ENCODE measurements at places on chromosomes 3 and 15.

- DNase-seq = no peak
Measured at GRCh38 chr3:134931045-134931785, 136.2 kb downstream of the EPHB1 start.

GRCh38 chr3:193742628-193743027 is 149.6 kb downstream of the OPA1 start:
- DNase-seq = no peak

- no peak for DNase-seq
Measured at GRCh38 chr15:83567318-83567717, 86.6 kb upstream of the ADAMTSL3 start.

- DNase-seq = no peak
Measured at GRCh38 chr3:74897006-74897405, 282.5 kb upstream of the CNTN3 start.

DNA sequence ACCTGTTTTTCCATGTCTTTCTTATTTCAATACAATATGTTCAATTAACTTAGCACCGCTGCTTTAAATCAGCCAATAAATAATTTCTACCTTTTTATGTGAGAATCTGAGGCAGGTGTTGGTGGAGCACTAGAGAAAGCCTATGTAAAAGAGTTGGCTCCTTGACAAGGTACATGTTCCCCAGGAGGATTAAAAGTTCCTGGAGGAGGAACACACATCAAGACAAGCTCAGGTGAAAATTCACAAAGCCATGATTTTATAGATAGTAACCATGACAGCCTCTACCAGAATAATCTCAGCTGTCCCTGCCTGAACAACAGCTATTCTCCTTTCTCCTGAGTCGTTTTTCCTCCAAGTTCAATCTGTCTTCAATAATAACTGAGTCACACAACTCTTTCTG is 3.4 kb upstream of the ZBED2 start:
- no peak for DNase-seq

DNA sequence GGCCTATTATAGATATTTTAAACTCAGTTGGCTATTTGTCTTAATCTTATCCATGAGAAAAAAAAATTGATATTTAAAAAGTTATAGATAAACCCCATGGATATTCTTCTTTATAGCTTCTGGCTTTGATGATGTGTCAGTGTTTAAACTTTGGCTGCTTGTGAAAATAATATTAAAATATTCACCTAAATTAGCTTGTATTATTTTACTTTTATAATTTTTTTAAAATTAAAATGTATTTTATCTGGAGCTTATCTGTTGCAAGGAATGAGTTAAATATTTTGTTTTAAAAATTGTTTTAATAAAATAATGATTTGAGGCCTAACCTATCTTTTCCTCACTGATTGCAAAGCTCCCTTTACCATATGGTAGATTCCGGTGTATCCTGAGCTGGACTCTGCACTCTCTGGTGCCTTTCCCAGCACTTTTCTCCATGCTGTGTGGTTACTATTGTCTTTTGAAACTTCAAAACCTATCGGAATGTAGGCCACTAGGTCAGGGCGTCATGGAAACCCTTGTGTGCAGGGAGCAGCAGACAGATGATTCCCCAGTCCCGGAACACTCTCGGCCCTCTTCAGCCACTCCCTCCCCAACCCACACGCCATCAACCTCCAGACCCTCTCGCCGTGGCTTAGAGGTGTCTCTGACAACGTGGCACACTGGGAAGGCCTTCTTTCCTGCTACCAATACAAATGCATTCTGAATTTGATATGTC is 252.3 kb upstream of the ATP10A start:
- no peak for DNase-seq

GRCh38 chr15:73981761-73982221 is 10.3 kb downstream of the STOML1 start:
- DNase-seq = no peak

- no peak for DNase-seq
Measured at GRCh38 chr3:13028010-13028821, 45.0 kb downstream of the IQSEC1 start.

- DNase-seq = no peak
Measured at GRCh38 chr3:174089592-174089991, 692.0 kb downstream of the NLGN1 start.

- no peak for DNase-seq
Measured at GRCh38 chr15:89088605-89089315, 504 bp downstream of the ABHD2 start.

DNA sequence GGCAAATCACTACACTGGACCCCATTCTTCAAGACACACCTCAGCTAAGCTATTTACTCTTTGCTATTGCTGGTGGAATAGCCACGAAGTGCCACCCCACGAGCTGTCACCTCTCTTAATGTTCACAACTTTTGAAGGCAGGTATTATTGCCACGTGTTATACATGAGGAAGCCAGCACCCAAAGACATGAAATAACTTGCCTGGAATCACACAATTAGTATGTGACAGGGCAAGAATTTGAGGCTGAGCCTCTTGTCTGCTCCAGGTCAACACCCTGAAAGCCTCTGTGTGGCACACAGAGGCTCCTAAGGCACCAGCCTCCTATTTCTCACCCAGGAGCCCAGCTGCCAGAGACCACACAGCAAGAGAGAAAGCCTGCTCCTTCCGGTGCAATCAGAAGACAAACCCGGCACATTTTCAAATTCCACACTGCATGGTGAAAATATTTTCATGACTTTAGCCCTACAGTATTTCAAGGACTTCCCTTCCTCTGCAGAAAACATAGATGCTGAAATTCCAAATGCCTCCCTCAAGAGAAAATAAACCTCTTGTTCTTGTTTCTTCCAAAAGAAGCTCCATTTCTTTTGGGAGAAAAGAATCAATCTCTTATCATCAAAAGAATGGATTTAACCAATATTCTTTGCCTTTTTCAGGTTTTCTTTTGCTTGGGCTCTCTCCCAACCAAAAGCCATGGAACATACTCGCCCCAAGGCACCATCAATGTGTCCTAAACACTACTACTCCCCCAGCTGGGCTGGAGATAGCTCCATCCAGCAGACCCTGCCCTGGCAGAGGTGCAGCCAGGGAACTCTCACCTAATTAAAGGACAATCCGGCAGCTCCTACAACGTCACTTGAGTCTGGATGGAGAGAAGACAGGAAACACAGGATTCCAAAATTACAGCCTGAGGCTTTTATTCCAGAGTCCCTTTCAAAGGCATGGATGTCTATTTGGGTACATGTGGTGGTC is 84.7 kb upstream of the THBS1 start:
- no peak for DNase-seq

DNA sequence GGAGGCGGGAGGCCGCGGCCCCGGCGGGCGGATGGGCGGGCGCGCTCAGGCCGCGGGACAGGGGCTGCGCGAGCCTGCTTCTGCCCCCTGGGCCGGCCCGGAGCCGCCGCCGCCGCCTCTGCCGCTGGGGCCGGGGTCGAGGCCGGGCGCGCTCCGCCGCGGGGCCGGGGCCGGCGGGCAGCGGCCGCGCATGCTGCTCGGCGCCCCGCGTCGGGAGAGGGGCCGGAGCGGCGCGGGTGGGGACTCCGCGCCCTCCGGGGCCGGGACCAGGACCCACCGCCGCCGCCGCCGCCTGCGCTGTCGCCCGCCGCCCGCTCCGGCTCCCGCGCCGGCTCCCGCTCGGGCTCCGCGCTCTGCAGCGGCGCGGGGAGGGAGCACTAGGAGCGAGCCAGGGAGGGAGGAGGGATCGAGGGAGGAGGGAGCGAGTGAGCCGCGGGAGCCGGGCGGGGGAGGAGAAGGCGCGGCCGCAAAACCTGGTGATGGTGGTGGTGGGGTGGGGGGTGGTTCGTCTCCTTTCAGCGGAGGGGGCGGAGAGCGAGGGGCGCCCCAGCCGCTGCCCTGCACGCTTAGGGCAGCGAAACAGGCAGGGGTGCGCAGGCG is at the start of gene LINGO1:
TSS of gene LINGO1 (minus strand) at position 379 of the 600 bp plus-strand sequence. CDS start 597 bp downstream, outside the sequence.
- DNase-seq = no peak

- peak; percentile 64 for DNase-seq
Measured at GRCh38 chr15:70258369-70259027, 160.8 kb upstream of the TLE3 start.

GRCh38 chr15:68719672-68720071 is 101.0 kb downstream of the ANP32A start:
- DNase-seq = no peak

DNA sequence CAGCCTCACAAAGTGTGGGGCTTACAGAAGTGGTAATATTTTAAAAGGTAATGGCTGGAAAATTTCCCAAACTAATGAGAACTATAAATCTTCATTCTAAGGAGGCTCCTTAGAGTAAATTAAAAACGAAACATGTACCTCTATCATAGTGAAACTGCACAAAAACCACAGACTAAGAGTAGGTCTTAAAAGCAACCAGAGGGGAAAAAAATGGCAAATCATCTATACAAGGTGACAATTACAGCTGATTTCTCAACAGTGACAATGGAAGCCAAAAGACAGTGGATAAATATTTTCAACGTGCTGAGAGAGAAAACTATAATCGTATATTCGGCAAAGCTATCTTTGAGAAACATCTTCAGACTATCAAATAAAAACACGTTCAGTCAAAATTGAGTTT is 20.6 kb downstream of the HEG1 start:
- no peak for DNase-seq

DNA sequence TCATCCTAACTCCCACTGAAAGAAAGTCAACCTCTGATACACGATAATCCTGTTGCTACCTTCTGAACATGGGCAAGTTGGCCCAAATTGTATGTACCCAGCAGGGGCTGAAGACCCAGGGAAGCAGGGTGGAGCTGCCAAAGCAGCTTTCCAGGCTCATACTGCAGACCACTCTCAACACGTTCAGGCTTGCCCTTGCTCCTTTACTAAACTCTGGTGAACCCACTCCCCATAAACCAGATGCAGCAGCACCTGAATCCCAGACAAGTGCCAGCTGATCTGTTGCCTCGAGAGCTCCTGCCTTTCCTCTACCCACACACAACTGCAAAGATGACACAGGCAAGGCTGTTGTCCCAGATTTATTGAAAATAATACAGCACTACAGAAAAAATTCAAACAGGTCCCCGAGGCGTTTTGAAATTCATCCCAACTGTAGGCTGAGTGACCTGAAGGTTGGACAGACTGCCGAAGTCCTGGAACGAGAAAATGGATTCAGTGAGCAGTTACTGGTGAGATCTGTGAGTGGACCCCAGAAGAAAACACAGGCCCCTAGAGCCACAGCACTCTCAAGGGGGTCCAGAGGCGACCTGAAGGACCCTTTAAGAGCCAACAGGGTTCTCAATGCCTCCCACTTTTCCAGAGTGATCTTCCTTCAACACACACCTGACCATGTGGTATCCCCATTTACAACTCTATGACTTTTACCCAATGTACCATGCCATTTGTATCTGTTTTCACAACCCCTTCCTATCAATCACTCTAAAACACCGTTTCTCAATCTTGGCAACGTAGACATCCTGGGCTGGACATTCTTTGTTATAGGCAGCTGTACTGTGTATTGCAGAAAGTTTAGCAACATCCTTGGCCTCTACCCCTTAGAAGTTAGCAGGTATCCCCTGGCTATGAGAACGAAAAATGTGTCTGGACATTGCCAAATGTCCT is 3.6 kb downstream of the RPS17 start:
- DNase-seq = no peak

GRCh38 chr15:57306161-57306943 is 70.0 kb upstream of the CGNL1 start:
- DNase-seq = peak; percentile 51

DNA sequence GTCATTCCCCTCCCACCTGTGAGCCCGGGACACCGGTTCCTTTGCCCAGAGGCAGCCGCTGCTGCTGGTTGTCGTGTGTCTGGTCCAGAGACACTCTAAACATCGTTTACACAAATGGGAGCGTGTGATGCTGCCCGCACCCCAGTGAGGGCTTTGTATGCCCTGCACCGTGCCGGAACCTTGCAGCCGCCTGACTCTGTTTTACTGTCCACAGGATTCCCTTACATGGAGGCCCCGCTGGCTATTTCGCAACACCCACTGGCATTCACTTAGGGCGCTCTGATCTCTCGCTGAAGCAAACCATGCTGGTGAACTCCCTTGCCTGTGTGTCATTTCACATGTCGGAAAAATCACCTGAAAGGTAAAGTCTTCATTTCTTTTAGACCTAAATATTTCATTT is 100.8 kb upstream of the SLC6A6 start:
- no peak for DNase-seq

DNA sequence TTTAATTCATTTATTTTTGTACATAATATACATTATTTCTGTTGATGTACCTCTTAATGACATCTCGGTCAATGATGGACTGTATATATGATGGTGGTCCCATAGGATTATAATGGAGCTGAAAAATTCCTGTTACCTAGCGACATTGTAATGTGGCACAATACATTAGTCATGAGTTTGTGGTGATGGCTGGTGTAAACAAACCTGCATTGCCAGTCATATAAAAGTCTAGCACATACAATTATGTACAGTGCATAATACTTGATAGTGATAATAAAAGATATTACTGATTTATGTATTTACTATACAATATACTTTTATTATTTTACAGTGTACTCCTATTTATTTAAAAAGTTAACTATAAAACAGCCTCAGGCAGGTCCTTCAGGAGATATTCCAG is 15.1 kb downstream of the TTC14 start:
- DNase-seq = no peak

DNA sequence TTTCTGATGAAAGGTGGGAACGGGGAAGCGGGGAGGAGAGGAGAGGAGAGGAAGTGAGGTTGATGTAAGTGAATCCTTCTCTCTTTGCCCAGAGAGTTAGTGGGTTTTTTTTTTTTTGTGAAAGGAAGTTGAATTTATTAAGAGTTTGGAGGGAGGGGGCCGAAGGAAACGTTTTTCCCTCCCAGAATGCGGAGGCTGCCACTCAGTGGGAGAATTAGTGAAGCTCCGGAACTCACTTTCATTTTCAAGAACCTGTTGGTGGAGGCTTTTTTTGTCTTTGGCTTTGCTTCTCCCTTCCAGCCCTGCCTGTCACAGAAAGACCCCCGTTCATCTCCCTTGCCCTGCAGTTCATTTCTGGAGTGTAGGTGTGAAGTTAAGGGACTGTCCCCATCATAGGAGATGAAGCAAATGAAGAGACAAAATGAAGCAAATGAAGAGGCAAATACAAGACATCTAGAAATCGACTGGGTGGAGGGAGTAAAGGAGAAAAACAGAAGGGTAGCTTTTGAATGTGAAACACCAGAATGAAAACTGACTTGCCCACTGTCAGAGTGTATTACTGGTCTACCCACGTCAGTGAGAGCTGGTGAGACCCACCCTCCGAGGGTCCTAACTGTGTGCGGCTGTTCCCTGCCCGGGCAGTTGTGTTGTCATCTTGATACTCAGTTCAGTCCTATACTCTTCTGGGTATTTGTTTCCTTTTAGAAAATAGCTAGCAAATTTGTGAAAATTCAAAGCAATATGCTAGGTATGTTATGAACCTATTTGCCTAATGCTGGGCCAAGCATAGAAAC is 91.5 kb downstream of the ITPR1 start:
- DNase-seq = no peak

- DNase-seq = no peak
Measured at GRCh38 chr15:48006031-48006511, 114.7 kb upstream of the SLC24A5 start.

- no peak for DNase-seq
Measured at GRCh38 chr3:156781310-156782230, 44.6 kb upstream of the LEKR1 start.

- no peak for DNase-seq
Measured at GRCh38 chr3:138786788-138787271, 47.9 kb downstream of the PIK3CB start.

Measured in stimulated activated CD8-positive, alpha-beta memory T cell treated with anti-CD3 and anti-CD28 coated beads, Interleukin-4, amount 100 ng/mL, for 4 hours (primary cell).